Fibroblast of mammary gland (primary cell): ENCODE measurements at places on chromosomes 7 and 10.

GRCh38 chr7:26284995-26285632 is 6.5 kb upstream of the SNX10 start:
- no peak for DNase-seq

- no peak for DNase-seq
These were observed 6.9 kb downstream of the ZNF777 start for GRCh38 chr7:149454006-149454405.

- DNase-seq = no peak
These were observed 28.8 kb downstream of the EVX1 start for GRCh38 chr7:27271384-27271783.

- DNase-seq = peak; percentile 62
These were observed 32.5 kb upstream of the TRUB1 start for GRCh38 chr10:114905450-114905849.

DNA sequence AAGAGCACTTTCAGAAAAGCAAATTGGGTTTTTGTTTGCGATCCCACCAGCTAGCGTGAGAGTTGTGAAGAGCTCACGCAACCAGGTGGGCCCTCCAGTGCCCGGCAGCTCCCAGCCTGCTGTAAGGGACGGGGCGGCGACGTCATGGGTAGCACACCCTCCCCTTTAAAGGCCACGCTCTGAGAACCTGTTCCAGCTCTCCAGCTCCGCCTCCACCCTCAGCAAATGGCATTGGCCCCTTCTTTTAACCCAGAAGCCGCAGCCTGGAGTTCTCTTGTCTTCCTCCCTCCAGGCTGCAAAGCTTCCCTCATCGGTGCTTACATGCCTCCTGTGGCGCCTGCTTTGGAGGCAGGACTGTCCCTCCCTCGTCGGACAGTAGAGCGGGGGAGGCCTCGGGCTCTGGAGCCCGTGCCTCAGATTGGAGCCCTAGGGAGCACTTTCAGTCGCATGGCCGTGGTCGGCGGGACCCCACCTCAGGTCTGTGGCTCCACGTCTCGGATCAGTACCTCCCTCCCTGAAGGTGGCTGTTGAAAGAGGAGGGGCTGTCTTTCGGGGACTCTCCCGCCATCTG is 32.9 kb downstream of the WIPI2 start:
- DNase-seq = no peak

- DNase-seq = no peak
These were observed 136.4 kb downstream of the VTI1A start for GRCh38 chr10:112583236-112583939.

DNA sequence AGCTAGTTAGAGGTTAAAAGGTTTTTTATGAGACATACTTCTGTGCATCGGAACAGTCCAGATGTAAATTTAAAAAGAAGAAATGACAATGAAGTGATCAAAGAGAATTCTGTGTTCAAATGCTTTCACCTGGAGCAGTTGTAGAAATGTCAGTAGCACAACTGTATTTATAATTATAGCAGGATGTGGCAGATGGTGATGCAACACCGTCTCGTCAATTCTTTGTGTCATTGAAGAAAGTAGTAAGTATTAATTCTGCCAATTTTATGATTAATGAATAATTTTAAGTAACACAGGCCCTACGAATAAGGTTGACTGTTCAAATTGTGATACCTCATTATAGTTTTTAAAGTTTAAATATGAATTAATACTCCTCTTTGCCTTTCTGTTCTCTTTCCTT is 171.1 kb downstream of the ADK start:
- DNase-seq = peak; percentile 21

- no peak for DNase-seq
These were observed 126.7 kb upstream of the CXCL12 start for GRCh38 chr10:44511601-44512000.
